ENCODE measurements at places on chromosomes 2 and 18.

- no peak for DNase-seq
Measured at GRCh38 chr2:122868646-122869275, 1113.3 kb downstream of the TSN start.

- DNase-seq = no peak
Measured at GRCh38 chr2:64289251-64289650, 145.0 kb upstream of the PELI1 start.

- DNase-seq = no peak
Measured at GRCh38 chr2:10178751-10179150, 56.2 kb downstream of the RRM2 start.

- no peak for DNase-seq
Measured at GRCh38 chr2:11187083-11187619, 31.9 kb downstream of the SLC66A3 start.

GRCh38 chr2:169997140-169997887, 170.1 kb downstream of the UBR3 start:
- DNase-seq = no peak

DNA sequence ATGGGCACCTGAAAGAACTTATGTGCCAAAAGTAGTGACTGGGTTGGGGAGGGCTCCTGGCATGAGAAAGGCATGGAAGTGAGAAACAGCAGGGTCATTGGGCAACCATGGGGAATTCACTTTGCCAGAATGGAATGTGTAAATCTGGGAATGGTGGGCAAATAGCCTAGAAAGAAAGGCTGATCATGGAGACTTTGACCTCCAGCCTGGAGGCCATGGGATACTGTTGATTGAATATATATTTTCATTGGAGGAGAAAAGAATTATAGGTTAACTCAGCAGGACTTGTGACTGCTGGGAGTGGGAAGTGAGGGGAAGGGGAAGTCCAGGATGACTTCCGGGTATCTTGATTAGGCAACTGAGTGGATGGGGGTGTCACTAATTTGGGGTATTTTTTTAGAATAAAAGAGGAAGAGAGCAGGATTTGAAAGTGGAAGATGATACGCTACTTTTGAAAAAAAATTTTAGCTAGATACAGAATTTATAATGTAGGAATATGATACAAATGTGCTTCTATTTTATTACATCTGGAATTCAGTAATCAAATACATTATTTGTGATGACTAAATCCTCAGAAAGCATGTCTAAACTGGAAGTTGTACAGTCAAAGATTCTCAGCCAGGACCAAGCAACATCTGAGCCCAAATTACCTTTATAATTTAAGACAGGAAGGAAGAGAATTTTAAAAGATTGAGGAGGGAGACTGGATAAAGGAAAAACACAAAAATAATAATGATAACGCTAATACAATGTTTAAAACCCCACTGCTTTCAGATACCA, 116.2 kb downstream of the GATA6 start:
- DNase-seq = no peak

- no peak for DNase-seq
Measured at GRCh38 chr18:21265971-21266673, 24.1 kb downstream of the GREB1L start.

Measured in HuH-7 (cell line).